ENCODE measurements at places on chromosomes 6 and 20.

DNA sequence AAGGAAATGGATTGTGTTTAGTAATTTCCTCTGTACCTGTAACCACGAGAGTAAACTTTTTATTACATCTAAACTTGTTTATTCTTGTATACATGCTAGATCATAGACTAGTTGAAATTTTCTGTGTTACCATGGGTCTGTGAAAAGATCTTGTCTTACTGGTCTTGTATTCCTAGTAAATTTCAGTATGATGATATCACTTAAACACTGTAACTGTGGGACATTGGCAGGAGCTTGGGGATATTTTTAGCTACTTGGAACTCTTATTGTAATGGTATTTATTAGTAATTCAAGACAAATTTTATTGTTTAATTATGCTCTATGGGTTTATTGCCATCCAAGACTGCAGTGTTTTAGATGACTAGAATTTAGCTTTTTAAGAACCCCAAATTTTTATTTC lies 25.9 kb upstream of the TULP4 start:
- DNase-seq: no peak

DNA sequence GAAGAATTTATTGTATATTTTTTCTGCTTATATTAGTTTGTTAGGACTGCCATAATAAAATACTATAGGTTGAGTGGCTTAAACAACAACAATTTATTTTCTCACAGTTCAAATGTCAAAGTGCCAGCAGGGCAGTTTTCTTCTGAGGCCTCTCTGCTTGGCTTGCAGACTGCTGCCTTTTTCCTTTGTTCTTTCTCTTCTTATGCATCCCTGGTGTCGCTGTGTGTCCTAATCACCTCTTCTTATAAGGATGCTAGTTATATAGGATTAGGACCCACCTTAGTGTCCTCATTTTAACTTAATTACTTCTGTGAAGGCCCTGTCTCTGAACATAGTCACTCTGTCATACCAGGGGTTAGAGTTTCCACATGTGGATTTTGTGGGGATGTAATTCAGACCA lies 354.4 kb downstream of the NKAIN2 start:
- DNase-seq: no peak

DNA sequence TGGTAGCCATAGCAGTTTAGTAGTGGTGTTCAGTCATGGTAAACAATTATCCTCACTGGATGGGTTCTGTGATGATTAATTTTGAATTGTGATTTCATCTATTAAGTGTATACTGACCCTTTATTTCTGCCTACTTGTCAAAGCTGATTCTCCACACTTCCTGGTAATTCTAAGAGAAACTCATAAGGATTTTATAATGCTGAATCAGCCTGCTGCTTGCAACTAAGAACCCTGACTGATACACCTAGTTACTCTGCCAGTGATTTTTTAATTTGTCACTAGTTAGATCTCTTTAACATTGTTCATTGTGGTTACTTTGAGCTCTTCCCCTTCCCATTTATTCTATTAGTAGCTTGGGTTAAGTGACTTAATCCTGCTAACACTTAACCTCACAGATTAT lies 8.6 kb downstream of the CDC40 start:
- DNase-seq: no peak

GRCh38 chr20:40511478-40511877 lies 177.6 kb downstream of the MAFB start:
- peak; percentile 18 for DNase-seq

DNA sequence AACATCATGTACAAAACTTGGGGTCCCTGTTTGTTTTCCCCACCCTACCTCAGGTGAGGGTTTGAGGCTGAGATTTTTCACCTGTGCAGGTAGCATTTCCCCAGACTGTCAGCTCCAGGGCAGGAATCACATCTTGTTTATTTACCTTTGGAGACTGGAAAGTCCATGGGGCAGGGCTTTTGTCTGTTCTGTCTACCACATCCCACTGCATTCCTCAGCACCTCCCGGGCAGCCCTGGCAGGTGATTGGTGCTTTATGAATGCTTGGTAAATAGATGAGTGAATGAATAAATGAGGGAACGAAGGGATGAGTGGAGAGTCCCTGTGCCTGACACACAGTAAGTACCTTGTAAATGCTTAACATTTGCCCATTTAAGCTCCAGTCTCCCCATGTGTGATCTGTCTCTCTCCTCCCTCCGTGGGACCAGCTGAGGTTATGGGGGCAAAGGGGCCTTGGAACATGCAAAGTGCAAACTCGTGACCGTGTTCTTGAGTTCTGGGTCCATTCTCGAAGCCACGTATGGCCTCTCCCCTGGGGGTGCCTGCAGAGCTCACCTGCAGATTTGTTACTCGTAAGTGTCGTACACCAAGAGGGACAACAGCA lies 69.7 kb upstream of the PMEPA1 start:
- DNase-seq: peak; percentile 61

DNA sequence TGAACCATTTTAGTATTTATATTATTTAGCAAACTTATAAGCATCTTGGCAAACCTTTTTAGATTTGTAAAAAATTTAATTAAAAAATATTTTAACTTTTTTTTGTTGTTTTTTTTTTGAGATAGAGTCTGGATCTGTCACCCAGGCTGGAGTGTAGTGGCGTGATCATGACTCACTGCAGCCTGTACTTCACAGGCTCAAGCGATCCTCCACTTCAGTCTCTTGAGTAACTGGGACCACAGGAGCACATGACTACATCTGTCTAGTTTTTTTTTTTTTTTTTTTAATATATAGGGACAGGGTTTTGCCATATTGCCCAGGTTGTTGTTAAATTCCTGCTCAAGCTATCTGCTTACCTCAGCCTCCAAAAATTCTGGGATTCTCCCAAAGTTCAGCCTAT lies 161.1 kb downstream of the EYS start:
- DNase-seq: no peak

- no peak for DNase-seq
Measured at GRCh38 chr6:44194326-44194725, 22.4 kb upstream of the MYMX start.

DNA sequence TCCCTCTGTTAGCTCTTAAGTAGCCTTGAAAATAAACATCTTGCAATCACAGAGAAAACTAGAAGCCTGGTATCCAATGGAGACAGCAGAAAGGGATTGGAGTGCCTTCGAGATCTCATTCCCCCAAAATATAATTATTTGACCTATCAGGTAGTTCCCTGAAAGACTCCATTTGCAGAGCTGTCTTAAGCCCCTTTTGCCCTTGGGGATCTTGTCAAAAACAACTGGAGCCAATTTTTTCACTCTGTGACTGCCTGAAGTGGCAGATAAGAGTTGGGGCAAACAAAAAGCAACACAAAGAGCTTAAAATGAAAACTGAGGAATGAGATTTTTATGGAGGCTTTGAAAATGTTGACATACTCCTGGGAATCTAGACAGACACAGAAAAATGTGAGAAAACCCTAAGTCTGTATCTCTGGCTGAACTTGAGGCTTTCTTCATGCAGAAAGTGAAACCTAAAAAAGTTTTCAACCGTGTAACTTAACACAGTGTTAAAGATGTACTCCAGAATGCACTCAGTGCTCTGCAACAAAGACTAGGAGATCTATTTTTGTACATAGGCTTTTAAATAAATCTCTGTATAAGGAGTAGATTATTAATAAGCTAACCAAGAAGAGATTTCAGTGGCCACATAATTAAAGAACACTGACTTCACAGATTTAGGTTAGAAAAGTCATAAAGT lies 971.1 kb upstream of the MAN1A1 start:
- DNase-seq: no peak

- DNase-seq: no peak
Measured at GRCh38 chr20:62388839-62389600, 2.1 kb downstream of the RPS21 start.

- no peak for DNase-seq
Measured at GRCh38 chr6:167212713-167213005, 54.9 kb upstream of the GPR31 start.

- DNase-seq: peak; percentile 53
Measured at GRCh38 chr20:53828682-53829254, 235.1 kb upstream of the ZNF217 start.

DNA sequence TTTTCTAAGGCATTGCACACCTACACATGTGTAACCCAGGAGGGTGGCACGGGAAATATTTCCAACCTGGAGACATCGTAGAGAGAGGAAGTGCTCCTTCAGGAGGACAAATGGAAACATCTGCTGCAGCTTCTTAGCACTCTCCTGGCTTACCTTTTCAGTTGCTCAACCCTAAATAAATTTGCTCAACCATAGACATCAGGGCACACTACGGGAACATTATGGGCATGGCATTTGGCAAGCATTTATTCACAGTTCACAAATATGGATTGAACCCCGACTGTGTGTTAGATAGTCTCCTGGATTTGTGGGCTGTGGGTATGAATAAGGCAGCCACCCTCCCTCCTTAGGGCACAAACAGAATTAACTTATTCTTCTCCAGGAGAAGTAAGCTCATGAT lies 118.7 kb downstream of the SOX4 start:
- no peak for DNase-seq

DNA sequence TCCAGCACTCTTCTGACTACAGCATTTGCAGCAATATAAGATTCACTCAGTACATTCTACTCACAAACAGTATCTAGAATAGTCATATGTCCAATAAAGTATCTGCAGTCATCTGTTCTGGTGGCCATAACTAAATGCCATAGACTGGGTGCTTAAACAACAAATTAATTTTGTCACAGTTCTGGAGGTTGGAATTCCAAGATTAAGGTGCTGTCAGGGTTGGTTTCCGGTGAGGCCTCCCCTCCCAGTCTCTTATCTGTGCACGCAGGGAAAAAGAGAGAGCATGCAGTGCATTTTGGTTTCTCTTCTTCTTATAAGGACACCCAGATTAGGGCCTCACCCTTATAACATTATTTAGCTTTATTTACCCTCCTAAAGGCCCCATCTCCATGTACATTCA lies 21.3 kb upstream of the NUS1 start:
- DNase-seq: no peak

GRCh38 chr20:45822857-45823256 lies 4.3 kb downstream of the TNNC2 start:
- peak; percentile 75 for DNase-seq

DNA sequence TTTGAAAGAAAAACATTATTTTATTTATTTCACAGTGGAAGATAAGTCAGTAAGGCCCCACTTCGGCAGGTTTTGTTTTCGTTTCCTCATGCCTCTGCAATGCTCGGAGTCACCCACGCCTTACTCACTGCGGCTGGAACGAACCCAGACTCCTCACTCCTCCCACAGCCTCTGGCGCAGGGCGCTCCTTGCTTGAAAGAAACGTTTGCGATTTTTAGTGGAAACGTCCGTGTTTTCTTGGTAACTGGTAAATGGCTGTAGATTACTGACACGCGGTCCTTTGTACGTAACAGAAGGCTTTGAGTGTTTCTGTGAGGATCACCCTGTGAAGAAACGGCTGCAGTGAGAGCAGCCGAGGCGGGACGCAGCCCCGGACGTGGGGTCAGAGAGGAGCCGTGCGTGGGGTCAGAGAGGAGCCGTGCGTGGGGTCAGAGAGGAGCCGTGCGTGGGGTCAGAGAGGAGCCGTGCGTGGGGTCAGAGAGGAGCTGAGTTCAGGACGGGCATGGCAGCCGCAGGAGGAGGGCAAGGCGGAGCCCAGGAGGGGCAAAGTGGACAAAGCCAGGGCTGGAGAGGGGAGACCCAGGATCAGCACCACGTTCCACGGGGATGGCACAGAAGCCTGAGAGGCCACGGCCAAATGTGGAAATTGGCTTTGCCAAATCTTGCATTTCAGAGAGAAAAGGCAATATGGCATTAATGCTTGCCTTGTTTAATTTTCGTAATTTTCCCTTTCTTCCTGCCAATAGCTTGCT lies 198.6 kb upstream of the THBS2 start:
- no peak for DNase-seq

- DNase-seq: no peak
Measured at GRCh38 chr6:18343741-18344140, 43.4 kb upstream of the RNF144B start.

GRCh38 chr20:54933212-54933904 lies 458.0 kb downstream of the DOK5 start:
- no peak for DNase-seq

- no peak for DNase-seq
Measured at GRCh38 chr6:66189915-66190314, 482.9 kb upstream of the EYS start.

GRCh38 chr6:145865595-145865994 lies 51.0 kb upstream of the FBXO30 start:
- no peak for DNase-seq

DNA sequence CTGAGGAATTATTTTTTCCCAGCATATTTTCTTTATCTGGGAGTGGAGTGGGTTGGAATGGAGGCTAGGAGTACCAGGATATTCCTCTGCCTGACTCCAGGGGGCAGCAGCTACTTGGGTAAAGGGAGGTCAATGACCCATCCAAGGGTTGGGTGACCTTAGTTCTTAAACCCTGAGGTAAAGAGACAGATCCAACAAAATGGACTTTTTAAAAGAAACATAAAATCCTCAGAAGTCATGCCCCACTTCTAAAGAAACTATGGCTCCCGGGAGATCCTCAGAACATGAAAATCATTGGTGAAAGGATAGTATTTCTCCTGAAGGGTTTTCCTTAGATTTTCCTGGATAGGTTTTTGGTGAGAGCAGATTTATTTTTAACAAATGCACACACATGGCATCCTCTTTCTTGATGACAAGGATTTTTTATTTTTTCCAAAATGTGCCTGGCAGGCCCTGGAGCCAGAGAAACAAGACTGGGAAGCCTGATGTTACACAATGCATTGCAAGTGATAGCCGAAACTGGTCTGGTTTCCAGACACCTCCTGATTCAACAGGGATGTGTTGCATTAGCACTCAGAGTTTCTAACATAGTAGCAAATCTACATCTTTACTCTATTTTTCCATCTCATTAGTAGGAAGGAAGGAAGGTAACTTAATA lies 240.9 kb upstream of the BTBD3 start:
- DNase-seq: peak; percentile 45

- no peak for DNase-seq
Measured at GRCh38 chr20:51085769-51086168, 62.9 kb upstream of the KCNG1 start.

DNA sequence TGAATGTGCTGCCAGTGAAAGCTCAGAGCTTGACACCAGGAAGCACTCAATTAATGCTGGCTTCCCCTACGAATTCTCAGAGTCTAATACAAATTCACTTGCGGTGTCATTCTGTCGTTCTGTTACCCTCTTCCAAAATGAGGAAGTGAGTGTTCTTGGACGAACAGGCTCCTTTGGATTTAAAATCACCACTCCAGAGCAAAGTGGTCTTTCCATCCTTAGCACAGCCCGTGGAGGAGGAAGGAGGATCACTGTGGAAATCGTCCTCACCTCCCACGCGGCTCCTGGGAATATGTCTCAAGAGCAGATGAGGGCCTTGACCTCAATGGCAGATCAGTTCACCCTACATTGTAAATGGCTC lies 41.7 kb downstream of the RIOK1 start:
- no peak for DNase-seq

DNA sequence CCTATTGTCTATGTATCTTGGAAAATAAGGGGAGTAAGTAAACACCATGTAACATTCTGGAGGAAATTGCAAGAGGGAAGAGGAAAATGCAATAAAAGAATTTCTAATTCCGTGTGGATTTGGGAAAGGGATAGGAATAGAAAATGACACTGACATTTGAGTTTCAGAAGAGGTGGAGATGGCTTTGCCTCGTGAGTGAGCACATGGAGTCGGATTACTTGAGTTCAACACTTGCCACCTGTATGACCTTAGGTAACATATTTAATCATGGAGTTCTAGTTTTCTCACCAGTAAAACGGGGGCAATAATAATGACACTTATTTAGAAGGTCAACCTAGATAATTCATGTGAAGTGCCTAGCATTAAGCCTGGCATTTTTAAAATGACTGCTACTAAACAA lies 10.8 kb upstream of the PBOV1 start:
- DNase-seq: no peak

GRCh38 chr6:10794239-10794638 lies 44.1 kb downstream of the MAK start:
- no peak for DNase-seq

Data from ELF-1 (cell line).